ENCODE measurements at places on chromosomes 3 and 15.
A peak's percentile ranks its signal among the peaks of the same experiment; 100 is the strongest.

DNA sequence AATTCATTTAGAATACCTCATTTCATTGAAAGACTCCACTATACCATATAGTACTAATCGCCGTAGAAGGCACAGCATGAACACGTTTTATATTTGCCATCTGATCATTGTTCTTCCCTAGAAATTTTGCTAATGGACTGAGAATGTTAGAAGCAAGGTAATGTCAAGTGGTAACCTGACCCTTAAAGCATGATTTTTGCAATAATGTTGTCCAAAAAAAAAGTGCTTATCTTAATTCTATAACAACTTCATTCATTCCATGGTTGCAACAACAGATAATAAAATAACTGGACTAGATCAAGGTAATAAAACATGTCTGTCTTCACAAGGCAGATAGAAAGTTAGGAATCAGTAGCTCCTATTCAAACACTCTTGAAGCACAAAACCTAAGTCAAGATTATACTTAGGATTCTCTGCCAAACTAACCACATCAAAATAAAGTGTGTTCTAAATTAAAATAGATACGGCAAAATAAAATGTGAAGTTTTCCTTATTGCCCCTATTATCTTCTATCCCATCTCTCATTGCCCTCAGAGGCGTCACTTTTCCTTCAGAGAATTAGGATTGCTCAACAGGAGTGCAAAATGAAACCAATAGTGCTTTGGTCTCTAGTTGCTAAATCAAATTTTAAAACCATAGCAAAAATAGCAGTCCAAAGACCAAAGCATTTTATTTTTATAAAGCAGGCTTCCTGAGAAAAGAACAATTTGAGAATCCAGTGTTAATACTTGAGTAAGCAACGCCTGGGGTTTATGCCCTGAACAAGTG lies 317.4 kb upstream of the UBE2E2 start:
- no peak for DNase-seq

GRCh38 chr15:70770863-70771262 lies 7.5 kb upstream of the UACA start:
- no peak for DNase-seq

- DNase-seq, result no peak
Measured at GRCh38 chr3:34876997-34877396, 762.3 kb upstream of the ARPP21 start.

DNA sequence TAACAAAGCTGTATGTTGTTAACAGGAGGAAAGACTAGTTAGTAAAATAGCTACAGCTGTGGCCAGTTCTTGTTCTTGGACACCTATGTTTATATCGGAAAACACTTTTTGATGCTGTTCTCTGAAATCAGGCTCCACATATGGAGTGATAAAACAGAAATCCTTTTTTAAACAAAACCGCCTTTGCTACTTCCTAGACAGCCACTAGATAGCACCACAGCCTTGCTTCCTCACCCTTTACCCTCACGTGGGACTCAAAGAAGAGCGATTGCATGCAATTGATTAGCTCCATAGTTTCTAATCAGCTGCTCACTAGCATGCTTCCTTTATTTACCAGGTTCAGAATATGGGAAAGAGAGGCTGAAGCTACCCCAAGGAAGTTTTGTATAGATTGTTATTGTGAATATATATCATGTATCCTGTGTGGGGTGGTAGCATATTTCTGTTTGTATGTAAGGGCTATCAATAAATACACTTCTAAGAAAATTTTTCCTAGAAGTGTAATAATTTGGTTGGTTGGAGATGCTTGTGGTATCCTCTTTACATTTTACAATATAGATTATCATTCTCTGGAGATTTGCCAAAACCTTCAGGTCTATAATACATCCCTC lies 4.3 kb upstream of the MTFMT start:
- DNase-seq, result peak; percentile 46

DNA sequence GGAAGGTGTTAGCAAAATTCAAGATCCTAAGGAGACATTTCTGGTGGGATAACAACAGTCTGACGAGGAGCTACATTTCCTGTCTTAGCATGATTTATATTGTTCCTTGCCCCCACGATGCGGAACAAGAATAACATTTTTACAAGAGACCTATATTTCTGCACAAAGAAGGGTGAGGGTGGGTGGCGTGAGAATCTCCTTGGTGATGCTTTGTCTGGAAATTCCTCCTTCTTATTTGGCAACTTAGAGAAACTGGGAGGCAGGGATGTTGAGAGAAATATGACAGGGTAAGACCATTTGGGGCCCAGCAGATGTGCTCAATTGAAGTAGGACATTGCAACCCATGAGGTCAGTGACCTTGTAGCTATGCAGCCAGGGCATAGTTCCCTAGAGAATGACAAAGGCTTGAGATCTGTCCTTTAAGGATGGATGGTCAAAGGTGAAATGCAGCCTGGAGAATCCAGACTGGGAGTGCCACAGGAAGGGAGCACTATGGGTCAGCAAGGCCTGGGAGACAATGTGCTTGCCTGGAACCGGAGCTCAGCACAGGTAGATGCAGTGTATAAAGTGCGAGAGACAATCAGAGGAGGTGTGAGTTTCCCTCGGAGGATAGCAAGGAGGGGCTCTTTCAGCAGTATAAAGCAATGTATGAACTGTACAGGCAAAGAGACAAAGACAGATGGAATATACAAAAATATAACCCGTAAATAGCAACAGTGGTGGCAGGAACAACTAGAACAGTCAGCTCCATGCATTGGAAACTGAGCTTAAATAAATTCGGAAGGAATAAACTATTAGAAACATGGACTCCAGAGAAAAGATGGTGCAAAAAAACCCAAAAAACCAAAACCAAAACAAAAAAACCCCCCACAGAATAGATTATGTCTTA lies 317.6 kb upstream of the TBL1XR1 start:
- DNase-seq, result no peak

GRCh38 chr3:54168451-54168850 lies 46.1 kb downstream of the CACNA2D3 start:
- DNase-seq, result no peak

DNA sequence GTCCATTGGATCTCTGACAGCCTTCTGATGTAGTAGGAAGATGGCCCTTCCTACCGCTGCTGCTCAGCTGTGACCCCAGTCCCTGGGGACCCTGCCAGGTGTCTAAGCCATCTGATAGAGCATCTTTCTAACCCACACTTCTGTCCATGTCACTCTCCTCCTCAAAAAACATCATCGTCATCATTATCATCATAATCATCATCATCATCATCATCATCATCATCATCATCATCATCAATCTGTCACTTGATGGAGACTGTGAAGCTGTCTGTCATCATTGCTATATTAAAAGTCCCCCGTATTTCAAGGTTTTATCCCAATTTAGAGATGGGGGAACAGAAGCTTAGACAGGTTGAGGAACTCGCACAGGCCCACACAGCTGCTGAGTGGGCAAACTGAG lies 75.1 kb upstream of the SLC6A11 start:
- DNase-seq, result no peak

DNA sequence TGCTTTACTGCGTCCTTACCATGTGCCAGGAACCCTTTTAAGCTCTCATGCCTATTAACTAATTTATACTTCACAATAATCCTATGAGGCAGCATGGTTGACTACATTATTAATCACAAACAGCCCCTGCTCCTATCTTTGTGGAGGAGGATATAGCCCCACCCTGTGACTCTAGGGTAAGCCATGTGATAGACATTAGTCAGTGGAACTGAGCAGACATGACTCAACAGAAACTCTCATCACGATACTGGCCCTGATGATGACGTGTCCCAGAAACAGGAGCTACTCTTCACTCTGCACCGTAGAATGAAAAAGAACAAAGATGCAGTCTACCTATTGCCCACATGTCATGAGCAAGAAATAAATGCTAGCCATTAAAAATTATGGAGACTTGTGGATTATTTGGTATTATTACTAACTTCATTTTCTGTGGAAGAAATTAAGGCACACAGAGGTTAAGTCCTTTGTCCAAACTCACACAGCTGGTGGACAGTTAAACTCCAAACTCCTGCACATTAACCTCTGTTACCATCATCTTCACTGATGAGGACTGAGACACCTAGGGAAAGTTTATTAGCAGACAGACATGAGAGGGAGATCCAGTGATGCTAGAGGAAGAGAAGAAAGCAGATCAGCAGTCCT lies 51.2 kb downstream of the CFAP20DC start:
- DNase-seq, result no peak

DNA sequence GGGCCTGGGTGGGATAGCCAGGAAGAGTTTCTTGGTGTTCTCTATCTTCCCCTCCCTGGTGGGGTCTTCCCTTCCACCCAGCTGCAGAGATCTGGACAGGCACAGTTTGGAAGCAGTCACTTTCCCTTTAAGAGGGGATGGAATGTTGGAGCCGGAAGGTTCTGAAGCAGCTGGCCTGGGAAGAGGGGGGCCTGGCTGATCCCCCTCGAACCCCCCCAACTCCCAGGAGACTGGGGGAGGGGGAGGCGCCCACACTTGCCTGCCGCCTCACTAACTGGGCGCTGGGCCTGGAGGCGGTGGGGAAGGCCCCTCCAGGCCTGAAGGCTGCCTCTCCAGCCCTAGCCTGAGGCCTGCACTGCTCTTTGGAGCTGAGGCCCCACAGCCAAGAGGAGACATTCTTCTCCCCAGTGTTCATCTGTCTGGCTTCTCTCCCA lies 1.4 kb downstream of the DVL3 start:
- no peak for DNase-seq
